ENCODE measurements at places on chromosomes 1 and 21.

DNA sequence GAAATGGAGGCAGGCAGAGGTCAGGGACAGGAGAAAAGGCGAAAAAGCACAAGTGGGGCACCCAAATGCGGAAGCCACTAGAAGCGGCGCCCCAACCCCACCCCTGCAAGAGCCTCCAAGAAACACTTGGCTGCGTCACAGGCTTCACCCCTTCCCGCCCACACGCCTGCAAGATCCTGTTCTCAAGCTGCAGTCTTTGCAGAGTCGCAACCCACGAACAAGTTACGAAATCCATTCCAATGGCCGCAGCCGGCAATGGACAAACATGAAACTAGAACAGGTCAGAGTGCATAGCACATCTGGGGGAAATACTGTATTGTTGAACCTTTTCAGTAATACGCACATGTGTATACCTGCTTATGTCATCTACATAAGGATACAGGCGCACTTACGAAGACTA, 103.6 kb downstream of the PSMG1 start:
- peak; percentile 20 for DNase-seq

GRCh38 chr1:85656256-85656655, 52.0 kb downstream of the ZNHIT6 start:
- DNase-seq = no peak

DNA sequence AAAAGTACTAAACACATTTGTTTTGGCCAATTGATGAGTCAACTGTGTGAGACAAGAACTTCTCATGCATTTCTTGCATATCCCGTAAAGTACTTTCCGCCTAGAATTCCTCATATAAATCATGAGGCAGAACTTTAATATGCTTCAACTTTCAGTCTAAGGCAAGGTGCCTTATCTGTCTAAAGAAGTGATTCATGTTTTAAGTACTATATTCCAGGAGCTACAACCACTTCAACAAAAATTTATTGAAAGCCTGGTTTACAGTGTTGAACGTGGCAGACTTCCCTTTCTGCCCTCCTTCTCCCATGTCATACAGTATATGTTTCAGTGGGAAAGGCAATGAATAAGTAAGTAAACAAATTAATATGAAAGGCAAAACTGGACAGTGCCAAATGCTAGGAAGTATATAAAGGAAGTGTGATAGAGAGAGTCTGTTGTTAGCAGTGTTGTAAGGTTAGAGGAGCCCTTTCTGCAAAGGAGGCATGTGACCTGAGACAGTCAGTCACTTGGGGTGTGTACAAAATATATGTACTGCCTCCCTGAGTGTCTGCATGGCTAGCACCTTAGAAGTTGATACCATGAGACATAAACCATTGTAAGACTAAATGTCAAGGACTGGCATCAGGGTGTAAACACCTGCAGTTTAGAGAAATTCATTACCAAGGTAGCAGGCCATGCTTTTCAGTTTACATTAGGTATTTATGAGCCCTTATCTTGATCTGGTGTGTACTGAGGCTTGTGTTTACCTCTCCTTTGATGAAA, 362.2 kb downstream of the SRGAP2C start:
- DNase-seq = no peak

- DNase-seq = no peak
Observed at GRCh38 chr1:244186372-244186771, 135.3 kb downstream of the ZBTB18 start.

DNA sequence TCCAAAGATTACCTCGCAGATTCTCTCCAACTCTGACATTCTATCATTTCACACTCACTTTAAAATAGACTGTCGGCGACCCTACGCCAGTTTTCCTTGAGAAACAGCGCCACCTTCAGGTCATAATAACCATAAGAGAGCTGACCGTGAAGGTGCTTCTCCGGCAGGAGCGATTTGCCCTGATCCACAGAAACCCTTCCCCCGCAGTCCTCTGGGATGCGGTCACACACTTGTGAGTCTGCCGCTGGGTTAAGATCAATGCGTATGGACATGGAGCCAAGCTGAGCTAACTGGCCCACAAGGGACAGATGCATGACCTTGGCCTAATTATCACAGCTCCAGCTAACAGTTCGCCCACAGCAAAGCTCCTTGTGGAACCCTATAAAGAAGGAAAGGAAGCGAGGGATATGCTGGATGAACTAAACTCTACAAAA, 32.8 kb upstream of the IFNAR2 start:
- DNase-seq = peak; percentile 74

DNA sequence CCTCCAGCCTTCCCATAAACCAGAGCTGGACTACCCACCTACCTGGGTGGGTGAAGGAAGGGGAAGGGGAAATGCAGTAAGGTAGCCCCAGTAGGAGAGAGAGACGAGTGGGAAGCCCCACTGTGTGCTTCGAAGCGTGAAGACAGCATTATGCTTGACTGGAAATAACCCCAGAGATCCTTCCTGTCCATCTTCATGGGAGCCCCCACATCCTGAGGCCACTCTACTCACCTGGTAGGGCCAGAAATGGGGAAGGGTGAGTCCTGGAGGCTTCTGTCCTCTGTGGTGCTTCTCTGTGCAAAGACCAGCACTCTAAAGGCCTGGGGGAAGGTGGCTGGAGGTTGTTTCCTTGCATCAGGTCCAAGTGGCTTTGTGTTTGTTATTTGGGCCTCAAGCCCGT, 10.0 kb upstream of the RASSF5 start:
- no peak for DNase-seq

GRCh38 chr1:20080441-20081352, 10.7 kb downstream of the PLA2G5 start:
- no peak for DNase-seq

GRCh38 chr21:36918291-36918690, 48.2 kb downstream of the HLCS start:
- DNase-seq = no peak

- DNase-seq = no peak
Observed at GRCh38 chr21:27221077-27221476, 254.2 kb upstream of the ADAMTS5 start.
